Dermis blood vessel endothelial cell (primary cell): ENCODE measurements at places on chromosomes 5 and 9. TPM values are rescaled to one million over a fixed set of nuclear protein-coding genes. Genes with fewer than 3 reads are reported as not detected.

- DNase-seq: peak; percentile 84
Observed at GRCh38 chr5:180816608-180817534, 14.3 kb upstream of the MGAT1 start.

DNA sequence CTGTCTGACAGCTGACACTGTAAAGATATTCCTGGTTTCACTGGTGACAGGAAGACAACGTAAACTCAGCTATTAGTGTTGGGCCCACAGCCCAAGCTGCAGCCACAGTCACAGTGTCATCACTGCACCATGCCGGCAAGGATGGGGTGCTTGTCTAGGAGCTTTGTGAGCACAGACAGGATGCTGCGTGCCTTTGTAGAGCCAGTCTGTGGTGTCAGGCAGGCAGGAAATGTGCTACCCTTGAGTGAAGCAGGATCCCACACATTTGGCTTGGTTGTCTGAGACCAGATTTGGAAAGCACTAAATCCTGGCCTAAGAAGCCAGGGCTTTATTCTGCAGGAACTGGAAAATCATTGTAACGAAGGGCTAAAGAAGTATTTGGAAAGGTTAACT is 121.6 kb upstream of the ADAMTS16 start:
- no peak for DNase-seq

- no peak for DNase-seq
Observed at GRCh38 chr9:127595611-127596010, 16.5 kb upstream of the STXBP1 start.

The STPG3 gene
- 0.34 TPM in 1 of 2 replicates, not detected in the other for total RNA-seq

The MEIKIN gene
- total RNA-seq: not detected in 2 replicates

The ENTREP1 gene
- total RNA-seq: 6.6 and 8.0 TPM in 2 replicates

The TUSC1 gene
- total RNA-seq: 9.4 and 13.1 TPM in 2 replicates

DNA sequence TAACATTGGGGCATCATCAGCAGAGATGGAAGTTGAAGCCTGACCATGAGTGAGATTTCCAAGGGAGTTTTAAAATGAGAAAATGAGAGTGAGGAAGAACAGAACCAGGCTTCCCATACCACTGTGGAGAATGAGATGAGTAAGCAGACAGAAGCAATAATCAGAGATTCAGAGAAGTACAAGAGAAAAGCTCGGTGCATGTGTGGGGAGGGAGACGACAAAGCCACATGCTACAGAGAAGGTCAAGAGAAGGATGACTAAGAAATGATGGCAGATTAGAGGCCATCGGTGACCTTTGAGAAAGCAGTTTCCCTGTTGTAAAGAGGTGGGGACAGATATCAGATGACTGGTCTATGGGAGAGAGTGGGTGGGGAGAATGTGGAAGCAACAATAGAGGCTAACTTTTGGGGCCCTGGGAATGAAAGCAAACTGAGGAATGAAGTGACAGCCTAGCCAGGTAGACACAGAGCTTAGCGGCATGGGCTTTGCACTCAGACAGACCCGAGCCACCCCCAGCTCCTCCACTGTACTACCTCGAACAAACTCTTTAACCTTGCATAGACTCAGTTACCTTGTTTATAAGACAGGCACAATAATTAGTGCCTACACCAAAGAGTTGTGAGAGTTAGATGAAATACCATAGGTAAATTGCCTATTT is 207.7 kb downstream of the PIK3R1 start:
- DNase-seq: no peak

GRCh38 chr5:88045931-88046461 is 222.6 kb downstream of the TMEM161B start:
- DNase-seq: no peak

DNA sequence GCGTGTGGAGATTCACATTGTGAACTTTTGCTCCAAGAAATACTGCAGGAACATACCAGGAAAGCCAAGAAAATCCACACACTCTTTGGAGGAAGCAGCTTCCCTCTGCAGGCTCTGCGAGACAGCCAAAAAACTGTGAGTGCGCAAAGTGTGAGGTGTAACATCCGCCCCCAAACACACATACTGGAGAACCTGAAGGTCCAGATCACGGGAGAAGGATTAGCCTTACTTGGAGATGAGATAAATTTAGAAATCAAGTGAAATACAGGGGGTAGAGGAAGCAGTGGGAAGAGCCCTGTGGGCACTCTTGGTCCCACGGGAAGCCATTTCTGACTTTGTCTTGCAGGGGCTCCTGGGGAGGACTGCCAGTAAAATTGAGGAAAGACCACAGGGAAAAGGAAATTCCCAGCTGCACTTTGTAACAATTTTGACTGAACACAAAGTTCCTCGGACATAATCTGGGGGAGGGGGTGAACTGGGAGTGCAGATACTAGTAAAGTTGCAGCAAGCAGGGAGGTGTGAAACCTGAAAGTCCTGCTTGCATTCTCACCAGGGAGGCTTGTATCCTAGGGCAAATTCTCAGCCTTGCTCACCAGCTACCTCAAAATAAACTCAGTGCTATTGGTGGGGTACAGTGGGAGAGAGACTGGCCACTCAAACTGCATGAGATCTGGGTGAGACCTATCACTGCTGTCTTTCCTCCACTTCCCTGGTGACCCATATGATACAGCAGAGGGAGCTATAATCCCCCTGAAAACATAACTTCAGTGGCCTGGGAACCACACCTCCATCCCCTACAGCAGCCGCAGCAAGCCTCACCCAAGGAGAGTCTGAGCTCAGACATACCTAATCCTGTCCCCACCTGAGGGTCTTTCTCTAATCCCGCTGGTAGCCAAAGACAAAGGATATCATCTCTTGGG is 109.1 kb downstream of the ALDH1A1 start:
- peak; percentile 19 for DNase-seq

DNA sequence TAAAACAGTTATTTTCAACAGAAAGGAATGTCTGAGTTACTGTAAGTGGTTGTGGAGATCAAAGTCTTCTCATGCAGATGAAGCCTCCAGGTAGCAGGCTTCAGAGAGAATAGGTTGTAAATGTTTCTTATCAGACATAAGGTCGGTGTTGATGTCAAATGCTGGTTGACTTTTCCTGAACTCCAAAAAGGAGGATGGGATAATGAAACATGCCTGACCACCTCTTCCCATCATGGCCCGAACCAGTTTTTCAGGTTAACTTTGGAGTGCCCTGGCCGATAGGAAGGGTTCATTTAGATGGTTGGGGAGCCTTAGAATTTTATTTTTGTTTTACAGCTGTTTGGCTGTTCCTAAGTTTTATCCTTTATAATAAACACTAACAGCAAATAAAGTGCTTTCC is 478.4 kb downstream of the ACTL7B start:
- DNase-seq: no peak

The IL3 gene
- not detected in 2 replicates for total RNA-seq

DNA sequence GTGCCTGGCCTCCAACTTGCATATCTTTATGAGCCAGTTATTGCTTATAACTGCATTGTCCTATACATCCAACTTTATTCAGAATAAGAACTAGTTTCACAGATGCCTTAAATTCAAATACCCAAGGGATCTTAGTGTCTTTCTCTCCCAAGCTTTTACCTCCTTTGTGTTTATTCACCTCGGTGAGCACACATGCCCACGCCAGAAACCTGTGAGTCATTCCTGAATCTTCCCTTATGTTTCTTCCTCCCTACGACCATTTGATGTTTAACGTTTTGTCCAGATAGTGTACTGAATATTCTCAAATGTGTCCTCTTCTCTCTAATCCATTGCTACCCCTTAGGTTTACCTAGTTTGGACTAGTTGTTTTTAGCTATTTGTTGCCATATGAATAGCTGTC is 55.5 kb upstream of the MEGF10 start:
- no peak for DNase-seq
